ENCODE measurements at places on chromosomes 13 and 19.

DNA sequence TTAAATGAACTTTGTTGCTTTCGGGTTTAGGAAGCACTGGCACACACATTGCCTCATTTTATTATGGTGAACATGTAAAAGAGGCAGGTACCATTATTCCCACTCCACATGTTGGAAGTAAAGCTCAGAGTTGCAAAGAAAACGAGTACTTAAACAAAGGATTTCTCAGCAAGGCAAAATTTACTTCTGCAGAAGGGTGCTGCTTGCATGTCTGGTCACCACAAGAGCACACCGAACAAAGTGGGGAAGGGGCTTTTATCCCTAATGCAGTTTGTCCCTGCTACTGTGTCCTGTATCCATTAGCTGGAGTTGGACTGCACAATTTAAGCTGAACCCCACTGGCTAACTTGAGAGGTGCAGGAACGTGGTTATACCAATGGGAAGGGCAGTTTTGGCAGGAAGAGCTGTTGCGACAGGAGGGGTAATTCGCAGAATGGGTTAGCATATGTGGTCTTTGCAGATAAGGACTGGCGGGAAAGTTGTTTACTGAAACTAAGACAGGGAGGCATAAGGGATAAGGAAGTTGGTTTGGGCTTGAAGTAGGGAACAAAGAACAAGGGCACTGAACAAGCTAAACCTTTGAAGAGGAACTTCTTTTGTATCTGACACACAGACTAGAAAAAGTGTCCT, 545.5 kb downstream of the UQCRFS1 start:
- no peak for DNase-seq

DNA sequence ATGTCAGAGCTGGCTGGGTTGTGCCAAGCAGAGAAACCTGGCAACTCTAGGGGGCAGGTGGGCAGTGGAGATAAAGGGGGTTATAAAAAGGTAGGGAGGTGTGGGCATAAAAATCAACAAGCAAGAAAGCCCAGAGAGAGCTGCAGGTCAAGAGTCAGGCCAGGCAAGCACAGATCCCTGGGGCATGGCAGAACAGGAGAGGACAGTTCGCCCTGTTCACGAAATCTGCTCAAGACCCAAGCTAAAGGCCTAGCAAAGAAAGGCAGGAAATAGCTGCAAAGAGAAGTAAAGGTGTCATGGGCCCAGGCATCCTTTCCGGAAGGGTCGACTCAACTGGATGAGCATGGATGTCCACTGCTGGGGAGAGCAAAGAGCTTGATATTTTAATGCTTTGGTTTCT, 3.4 kb downstream of the MBNL2 start:
- no peak for DNase-seq

DNA sequence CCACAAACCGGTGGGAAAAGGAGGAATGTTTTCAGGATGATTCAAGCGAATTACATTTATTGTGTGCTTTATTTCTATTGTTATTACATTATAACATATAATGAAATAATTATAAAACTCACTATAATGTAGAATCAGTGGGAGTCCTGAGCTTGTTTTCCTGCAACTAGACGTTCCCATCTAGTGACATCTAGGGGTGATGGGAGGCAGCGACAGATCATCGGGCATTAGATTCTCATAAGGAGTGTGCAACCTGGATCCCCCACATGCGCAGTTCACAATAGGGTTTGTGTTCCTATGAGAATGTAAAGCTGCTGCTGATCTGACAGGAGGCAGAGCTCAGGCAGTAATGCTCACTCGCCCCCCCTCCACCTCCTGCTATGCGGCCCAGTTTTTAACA, 54.5 kb downstream of the SPTBN4 start:
- no peak for DNase-seq

DNA sequence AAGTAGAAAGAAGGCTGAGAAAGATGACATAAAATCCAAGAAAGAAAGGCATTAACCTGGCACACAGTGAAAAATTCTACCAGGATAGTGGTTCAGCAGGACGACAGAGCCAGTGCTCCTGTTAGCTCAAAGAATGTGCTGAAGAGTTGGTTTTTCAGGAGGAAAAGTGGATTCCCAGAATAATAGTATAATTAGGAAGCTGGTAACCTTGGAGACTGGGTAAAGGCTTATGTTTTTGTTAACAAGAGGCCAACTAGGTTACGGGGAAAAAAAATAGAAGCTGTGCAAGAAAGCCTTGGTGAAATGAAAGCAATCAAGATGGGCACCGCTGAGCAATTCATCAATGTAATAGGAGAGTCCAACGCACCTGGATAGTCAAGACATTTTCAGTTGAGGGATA, 54.7 kb downstream of the SLC15A1 start:
- no peak for DNase-seq

GRCh38 chr13:41864658-41865057, 96.3 kb downstream of the VWA8 start:
- DNase-seq, result no peak

DNA sequence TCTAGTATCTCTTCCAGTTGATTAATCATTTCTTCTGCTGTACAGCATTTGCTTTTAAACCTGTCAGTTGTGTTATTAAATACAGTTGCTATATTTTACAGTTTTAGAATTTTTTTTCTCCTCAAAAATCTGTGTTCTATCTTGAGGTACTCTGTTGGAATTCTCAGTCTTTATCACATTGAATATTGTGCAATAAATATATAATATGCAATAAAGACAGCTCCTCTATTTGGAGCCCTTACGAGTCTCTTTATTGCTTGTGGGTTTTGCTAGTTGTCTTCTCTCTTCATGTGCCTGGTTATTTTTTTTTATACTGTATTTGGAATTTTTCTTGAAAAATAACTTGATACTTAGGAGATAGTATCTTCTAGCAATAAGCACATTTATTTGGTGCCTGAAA, 51.7 kb downstream of the CDK8 start:
- DNase-seq, result no peak

GRCh38 chr13:45137526-45137925, 17.2 kb downstream of the GTF2F2 start:
- no peak for DNase-seq

GRCh38 chr13:32829269-32829668, 187.0 kb upstream of the KL start:
- DNase-seq, result no peak
